Astrocyte (in vitro differentiated cells and primary cell): ENCODE measurements at places on chromosomes 7 and 10. TPM values are rescaled to one million over a fixed set of nuclear protein-coding genes. Genes with fewer than 3 reads are reported as not detected.

DNA sequence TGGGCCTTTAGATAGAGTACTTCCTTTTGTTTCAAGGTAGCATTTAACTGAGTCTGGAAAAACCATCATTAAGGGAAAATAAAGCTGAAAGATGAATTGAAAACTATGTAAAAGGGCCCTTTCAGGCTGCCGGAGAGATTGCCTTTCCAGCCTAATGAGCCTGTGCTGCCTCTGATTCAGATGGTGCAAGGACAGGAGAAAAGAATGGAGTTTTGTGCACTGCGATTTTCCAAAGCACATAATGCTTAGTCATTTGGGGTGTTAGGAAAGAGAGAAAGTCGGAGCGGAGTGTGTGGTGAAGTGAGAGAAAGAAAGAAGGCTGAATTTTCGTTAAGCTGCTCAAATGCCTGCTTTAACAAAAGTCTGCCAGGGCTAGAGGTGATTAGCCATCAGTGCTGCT lies 259.7 kb downstream of the PAXIP1 start:
- H3K4me3 ChIP-seq = no peak overlapping the region
- no peak overlapping the region for H3K27ac ChIP-seq
- H3K36me3 ChIP-seq = no peaks in the 10 kb centered on the region

DNA sequence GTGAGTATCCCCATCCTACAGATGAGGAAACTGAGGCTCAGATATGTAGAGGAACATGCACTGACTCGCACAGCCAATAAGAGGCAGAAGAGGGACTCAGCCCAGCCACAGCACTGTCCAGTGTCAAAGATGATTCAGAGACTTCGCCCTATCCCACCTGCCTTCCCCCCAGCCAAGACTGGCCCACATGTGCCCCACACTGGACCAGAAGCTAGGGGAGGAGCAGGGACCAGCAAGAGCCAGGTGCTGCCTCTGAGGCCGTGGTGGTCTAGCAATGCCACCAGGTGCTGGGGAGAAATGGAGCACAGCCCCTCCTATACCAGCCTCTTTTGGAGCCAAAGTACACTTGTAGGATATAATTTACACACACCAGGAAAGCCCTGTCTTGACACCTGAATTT lies 22.3 kb downstream of the GRID1 start:
- no peaks in the 10 kb centered on the region for H3K27me3 ChIP-seq
- no peaks in the 10 kb centered on the region for H3K36me3 ChIP-seq
- no peak overlapping the region for H3K4me3 ChIP-seq

- no peak overlapping the region for H3K4me3 ChIP-seq
- no peak overlapping the region for H3K27ac ChIP-seq
- H3K27me3 ChIP-seq = no peaks in the 10 kb centered on the region
- no peak for DNase-seq
- H3K36me3 ChIP-seq = no peaks in the 10 kb centered on the region
Observed at GRCh38 chr7:15128716-15129115, 226.2 kb upstream of the DGKB start.

- no peak for DNase-seq
- no peak overlapping the region for H3K4me3 ChIP-seq
- no peaks in the 10 kb centered on the region for H3K27me3 ChIP-seq
- peaks cover 11% of the 10 kb centered on the region for H3K4me1 ChIP-seq
- no peak overlapping the region for H3K27ac ChIP-seq
- H3K36me3 ChIP-seq = no peaks in the 10 kb centered on the region
Observed at GRCh38 chr7:108291791-108292440, 161.8 kb upstream of the LAMB4 start.

PTPRN2 gene
- total RNA-seq = 0.09 TPM in 1 of 2 replicates, not detected in the other

MYOZ1 gene
- 2.2 TPM in 2 replicates for total RNA-seq

THSD7A gene
- 1.4 and 3.5 TPM in 2 replicates for total RNA-seq

PRPS1L1 gene
- total RNA-seq = not detected in 2 replicates

ANXA8L1 gene
- total RNA-seq = 0.59 and 1.5 TPM in 2 replicates

ANKRD61 gene
- 0.18 and 0.31 TPM in 2 replicates for total RNA-seq
